ENCODE measurements at places on chromosomes 4 and X. TPM values are rescaled to one million over a fixed set of nuclear protein-coding genes. Genes with fewer than 3 reads are reported as not detected.

Gene SPANXB1
- total RNA-seq, result not detected

DNA sequence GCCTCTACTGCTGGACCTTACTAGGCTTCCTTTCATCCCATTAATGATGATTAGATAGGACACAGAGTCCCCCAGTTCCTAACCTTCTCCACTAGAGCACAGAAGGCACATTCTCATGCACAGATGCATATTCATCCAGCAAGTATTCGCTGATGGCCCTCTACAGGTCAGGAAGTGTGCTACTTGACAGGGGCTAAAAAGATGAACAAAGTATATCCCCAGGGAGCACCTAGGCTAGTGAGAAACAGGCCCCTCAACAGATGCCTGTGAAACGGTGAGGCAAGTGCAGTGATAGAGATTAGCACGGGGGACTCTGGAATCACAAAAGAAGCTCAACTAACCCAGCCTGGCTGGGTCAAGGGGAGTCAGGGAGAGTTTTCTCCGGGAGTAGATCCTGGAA lies 95.8 kb downstream of the MGST2 start:
- peaks cover 4% of the 10 kb centered on the region for H3K4me1 ChIP-seq
- no peak for DNase-seq
- no peak overlapping the region for H3K4me3 ChIP-seq
- H3K36me3 ChIP-seq, result no peaks in the 10 kb centered on the region
- no peaks in the 10 kb centered on the region for H3K27me3 ChIP-seq

Gene HSD17B13
- total RNA-seq, result not detected

Gene RAB39B
- total RNA-seq, result 13.1 TPM

- no peak overlapping the region for H3K27ac ChIP-seq
- DNase-seq, result no peak
- H3K36me3 ChIP-seq, result no peaks in the 10 kb centered on the region
These were observed 262.2 kb downstream of the SLC7A11 start for GRCh38 chr4:137979938-137980337.

Gene THAP9
- 3.8 TPM for total RNA-seq

DNA sequence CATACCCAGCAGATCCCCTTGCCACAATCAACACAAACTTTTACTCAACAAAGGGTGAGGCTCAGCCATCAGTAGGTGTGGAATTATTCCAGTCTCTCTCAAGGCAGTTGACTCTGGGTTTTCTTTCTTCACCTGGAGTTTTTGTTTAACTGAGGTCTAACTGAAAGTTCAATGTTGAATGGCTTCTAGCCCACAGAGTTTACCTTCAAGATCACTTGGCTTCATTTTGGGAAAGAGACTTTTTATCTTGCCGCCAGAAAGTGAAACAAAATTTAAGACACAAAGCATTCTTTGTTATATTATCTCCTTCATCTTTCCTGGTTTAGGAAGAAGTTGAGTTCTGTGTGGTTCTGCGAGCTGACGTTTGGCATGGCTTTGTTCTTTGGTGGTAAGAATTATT lies 83.8 kb upstream of the RASGEF1B start:
- H3K36me3 ChIP-seq, result peaks cover 2% of the 10 kb centered on the region
- H3K4me3 ChIP-seq, result no peak overlapping the region
- H3K4me1 ChIP-seq, result peaks cover 25% of the 10 kb centered on the region

DNA sequence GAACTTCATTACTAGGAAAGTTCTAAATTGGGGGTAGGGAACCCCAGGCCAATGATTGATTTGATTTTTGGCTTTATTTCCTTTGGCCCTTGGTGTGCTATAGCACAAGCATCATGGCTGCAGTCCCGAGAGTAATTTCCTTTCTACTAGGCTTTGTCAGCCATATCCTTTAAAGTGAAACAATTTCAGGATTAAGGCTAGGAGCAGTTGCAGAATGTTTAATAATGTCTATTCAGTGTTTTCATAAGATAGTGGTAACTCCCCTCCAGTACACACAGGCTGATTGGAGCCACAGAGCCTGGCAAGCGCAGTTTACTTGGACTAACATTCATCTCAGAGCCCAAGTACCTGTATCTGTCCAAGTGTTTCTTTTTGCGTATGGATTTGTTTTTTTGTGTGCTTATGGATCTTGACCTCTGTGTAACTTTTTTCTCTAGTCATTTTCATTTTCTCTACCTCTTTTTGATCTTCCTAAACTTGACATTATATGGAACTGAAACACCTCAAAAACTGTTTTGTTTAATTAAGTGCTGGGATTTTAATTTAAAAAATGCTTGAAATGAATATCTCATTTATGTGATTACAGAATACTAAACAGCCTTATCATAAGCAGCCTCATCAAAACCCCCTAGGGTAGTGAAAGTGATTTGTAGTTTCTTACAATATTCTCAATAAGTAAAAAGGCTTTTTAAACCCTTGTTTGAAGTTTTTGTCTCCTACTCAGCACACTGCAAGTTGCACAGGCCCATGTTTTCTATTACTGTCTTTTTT lies 7.5 kb downstream of the STIM2 start:
- H3K36me3 ChIP-seq, result peaks cover 21% of the 10 kb centered on the region
- peak overlapping the region; percentile 26 for H3K4me3 ChIP-seq
- H3K27ac ChIP-seq, result peak overlapping the region; percentile 35
- H3K27me3 ChIP-seq, result no peaks in the 10 kb centered on the region
- H3K4me1 ChIP-seq, result peaks cover 75% of the 10 kb centered on the region
- DNase-seq, result no peak

DNA sequence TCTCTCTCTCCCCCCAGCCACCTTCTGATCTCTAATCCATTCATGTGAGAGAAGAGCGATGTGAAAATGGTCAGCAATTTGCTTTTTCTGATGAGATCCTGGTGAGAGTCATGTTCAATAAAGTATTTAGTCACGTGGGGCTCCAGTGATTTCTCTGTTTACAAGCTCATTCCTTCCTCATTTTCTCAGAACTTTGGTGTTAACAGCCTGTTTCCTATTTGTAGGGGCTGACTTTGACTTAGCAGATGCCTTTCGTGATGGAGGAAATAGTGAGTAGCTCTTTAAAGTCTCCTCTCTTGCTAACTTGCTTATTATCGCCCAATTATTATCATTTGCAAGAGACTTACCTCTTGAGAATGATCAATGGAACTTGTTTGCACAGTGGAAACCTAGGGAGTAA lies 72.6 kb upstream of the CD99 start:
- no peak overlapping the region for H3K27ac ChIP-seq
- H3K36me3 ChIP-seq, result peaks cover 60% of the 10 kb centered on the region
- H3K4me3 ChIP-seq, result no peak overlapping the region
- H3K4me1 ChIP-seq, result peaks cover 18% of the 10 kb centered on the region
- no peaks in the 10 kb centered on the region for H3K27me3 ChIP-seq

GRCh38 chr4:93749292-93749761 lies 79.2 kb upstream of the ATOH1 start:
- H3K36me3 ChIP-seq, result no peaks in the 10 kb centered on the region
- H3K27ac ChIP-seq, result no peak overlapping the region
- DNase-seq, result no peak
- no peaks in the 10 kb centered on the region for H3K27me3 ChIP-seq

Gene LRCH2
- total RNA-seq, result not detected

DNA sequence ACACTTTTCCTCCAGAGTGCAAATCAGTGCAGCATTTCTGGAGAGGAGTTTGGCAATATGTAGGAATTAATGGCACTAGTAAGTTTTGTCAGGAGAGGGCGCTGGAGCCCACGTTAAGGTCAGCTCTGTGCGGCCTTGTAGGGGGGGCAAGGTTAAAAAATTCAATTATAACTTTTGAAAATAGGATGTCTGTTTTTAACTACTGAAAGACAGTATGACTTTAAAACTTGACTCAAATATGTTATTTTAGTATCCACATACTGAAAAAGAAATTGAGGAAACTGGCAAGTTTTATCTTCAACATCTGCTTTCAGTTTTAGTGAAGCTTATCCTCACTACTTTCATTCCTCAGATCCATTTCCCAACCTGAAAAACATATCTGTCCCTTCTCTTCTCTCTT lies 30.9 kb upstream of the HSD17B13 start:
- H3K4me3 ChIP-seq, result no peak overlapping the region
- H3K4me1 ChIP-seq, result no peaks in the 10 kb centered on the region
- H3K36me3 ChIP-seq, result peaks cover 8% of the 10 kb centered on the region
- no peak for DNase-seq

DNA sequence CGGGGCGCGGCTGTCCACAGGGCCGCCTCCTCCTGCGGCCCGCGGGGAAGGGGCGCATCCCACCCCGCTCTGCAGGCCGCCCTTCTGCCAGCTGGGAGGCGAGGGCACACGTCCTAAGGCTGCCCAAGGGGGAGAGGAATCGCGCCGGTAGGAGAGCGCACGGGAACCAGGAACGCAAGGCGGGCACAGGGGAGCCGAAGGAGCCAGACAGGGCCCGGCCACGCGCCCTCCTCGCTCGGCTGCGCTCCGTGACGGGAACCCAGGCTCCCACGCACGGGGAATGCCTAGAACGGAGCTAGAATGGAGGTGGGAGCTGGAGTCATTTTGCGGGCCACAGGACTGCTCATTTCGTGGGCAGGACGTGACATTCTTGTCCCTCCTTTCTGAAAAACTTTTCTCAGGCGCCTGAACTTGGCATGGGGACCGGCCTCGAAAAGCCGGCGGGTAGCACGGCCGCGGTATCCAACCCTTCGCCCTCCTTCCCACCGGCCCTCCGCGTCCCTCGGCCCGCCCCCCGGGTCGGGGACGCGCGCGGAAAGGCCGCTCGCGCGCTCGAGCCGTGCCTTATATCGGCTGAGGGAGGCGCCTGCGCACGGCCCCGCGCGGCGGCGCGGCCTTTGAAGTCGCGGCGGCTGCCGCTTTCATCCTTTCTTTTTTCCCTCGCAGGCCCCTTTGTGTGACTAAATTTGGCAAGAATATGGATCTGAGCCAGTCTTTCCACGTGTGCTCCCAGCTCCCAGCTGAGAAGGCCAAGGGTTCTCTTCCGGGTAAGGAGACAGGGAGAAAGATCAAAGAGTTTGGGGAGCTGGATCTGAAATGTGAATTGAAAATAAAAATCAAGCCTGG lies 4.2 kb upstream of the LEF1 start:
- no peaks in the 10 kb centered on the region for H3K27me3 ChIP-seq
- peak; percentile 81 for DNase-seq

Gene KLB
- not detected for total RNA-seq

GRCh38 chr4:112127803-112128202 lies 17.5 kb upstream of the FAM241A start:
- H3K27ac ChIP-seq, result no peak overlapping the region
- no peak for DNase-seq
- H3K4me1 ChIP-seq, result peaks cover 5% of the 10 kb centered on the region
- peaks cover 13% of the 10 kb centered on the region for H3K27me3 ChIP-seq
- no peaks in the 10 kb centered on the region for H3K36me3 ChIP-seq

Gene ADH1C
- not detected for total RNA-seq
